ENCODE measurements at places on chromosomes 16 and 17. TPM values are rescaled to one million over a fixed set of nuclear protein-coding genes. Genes with fewer than 3 reads are reported as not detected.

GRCh38 chr17:60640503-60640902 is 37.1 kb upstream of the BCAS3 start:
- no peak for DNase-seq

The MRC2 gene
- polyA plus RNA-seq = 52.6 TPM

DNA sequence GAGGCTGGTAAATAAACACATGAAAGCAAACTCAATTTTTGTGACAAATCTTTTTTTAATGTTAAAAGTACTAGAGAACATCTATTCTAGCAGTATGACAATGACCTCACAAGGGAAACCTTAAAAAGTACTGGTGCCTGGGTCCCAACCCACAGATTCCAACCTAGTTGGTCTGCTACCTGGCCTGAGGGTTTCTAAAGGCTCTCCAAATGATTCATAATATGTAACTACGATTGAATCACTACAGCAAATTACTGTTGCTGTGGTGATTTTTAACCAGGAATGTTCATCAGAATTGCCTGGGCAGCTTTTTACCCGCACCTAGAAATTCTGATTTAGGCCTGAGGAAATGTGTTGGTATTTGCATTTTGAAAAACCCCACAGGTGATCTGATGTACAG is 26.1 kb downstream of the CDR2 start:
- no peak for DNase-seq

- peak; percentile 89 for DNase-seq
These were observed 143.3 kb downstream of the PARN start for GRCh38 chr16:14486520-14487303.

DNA sequence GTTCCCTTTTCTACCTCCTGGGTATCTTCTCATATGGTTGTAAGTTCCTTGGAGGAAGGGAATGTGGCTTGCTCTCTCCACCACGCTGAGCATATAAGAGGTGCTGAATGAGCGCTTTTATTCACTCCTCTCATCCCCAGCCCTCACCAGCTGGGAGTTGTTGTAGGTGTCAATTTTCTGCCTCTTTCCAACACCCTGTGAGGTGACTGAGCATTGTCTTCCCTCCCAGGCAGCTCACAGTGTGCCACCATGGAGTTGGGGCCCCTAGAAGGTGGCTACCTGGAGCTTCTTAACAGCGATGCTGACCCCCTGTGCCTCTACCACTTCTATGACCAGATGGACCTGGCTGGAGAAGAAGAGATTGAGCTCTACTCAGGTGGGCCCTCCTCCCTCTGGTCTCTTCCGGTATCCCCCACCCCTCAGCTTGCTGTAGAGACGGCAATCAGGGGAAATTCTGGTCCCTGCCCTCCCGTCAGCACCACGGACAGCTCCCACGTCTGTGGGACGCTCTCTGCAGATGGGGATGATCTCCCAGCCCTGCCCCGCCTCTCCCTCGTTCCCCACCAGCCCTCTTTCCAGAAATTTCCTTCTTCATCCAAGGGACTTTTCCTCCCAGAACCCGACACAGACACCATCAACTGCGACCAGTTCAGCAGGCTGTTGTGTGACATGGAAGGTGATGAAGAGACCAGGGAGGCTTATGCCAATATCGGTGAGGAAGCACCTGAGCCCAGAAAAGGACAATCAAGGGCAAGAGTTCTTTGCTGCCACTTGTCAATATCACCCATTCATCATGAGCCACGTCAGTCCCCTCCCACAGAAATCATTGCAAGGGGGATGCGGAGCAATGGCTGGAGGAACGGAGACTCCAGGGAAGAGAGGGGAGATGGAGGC is 18.3 kb downstream of the CIITA start:
- peak; percentile 75 for DNase-seq
